Activated CD4-positive, CD25-positive, alpha-beta regulatory T cell treated with anti-CD3 and anti-CD28 coated beads, Interleukin-2, amount 50 U/mL, for 16 hours (primary cell): ENCODE measurements at places on chromosomes 12 and 14.
A peak's percentile ranks its signal among the peaks of the same experiment; 100 is the strongest.

- no peak for DNase-seq
Measured at GRCh38 chr12:105748806-105749600, 389.8 kb downstream of the NUAK1 start.

DNA sequence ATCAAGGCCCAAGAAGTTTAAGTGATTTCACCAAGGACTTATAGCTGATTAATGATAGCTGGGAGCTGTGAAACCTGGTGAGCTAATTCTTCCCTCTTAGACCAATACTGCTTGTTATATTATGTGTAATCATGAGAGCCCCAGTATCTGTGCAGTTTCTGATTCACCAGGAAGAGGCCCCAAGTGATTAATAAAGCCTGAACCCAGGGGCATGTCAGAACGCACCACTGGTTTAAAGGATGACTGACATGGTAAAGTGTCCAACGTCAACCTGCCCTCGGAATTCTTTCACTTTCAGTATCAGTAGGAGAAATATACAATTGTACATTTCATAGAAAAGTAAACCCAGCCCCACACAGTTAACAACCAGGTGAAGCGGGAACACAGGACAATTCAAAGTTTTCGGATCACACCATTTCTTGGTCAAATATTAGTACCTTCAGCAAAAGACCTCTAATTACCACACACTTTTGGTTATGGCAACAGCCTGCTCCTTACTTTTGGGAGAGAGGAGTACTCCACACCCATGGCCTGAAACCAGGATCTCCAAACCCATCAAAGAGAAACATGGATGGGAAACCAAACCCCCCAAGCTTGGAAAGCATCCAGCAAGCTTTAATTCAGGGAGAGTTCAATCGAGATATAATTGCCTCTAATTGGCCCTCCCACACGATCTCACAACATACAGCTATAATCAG is 28.5 kb downstream of the TMCC3 start:
- DNase-seq = peak; percentile 6

- no peak for DNase-seq
Measured at GRCh38 chr12:96101806-96102205, 66.4 kb upstream of the LTA4H start.

- no peak for DNase-seq
Measured at GRCh38 chr12:124518051-124518932, 49.1 kb downstream of the NCOR2 start.

DNA sequence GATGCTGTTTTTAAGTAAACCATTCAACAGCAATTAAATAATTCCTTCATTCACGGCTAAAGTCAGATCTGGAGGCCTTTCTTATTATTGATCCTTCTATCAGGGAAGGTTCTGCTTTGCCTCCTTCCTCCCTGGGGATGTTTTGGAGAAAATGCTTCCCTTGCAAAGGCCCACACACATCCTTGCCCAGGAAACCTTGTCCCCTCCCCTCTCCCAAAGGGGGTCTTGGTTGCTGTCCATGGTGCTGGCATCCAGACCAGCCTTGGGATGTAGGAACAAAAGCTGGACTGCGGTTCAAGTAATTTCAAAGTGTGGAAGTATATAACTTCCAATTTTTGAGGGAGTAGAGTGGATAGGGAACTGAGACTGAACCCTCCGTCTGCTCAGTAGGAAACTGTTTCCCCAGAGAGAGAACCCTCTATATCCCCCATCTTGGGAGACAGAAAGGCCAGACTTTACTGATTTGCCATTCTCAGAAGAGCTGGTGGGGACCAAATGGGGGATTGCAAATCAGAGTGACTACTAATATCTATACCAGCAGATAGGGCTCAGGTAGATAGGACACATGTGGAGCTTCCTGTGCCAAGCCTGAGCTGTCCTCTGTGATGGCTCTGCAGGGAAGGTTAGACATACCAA is 5.6 kb downstream of the MARCHF9 start:
- DNase-seq = no peak

DNA sequence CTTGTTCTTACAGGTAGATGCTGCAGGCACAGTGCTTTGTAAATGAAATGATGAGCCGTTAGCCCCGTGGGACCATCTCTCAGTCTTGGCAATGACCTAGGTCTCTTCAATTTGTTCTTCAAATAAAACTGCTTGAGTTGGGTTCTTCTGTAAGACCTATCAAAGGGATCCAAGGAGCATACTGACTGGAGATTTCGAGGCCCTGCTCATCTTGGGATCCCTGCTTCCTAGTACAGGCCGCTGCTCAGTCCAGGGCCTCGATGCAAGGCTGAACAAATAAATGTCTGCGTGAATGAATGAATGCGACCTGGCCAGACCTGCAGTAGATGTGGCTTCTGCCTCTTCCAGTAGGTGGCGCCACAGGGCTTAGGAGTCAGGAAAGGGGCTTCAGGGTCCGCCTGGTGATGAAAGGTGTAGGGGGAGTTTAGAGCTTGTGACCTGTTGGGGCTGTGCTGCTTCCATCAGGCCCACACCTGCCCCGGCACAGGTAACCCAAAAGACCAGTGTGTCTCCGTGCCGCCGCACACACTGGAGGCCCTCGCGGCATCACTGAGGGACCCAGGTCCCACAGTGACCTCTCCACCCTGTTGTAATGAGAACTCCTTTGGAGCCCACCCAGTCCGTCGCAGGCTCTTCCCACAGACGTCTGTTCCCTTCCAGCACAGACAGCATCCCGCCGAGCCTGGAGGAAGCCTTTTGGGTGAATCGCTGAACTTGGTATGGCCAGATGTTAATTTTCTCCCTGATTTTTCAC is 4.4 kb downstream of the CACNA1C start:
- no peak for DNase-seq

- no peak for DNase-seq
Measured at GRCh38 chr12:103855896-103856657, 15.0 kb upstream of the NT5DC3 start.

- DNase-seq = no peak
Measured at GRCh38 chr12:93805736-93806141, 128.6 kb downstream of the CRADD start.

DNA sequence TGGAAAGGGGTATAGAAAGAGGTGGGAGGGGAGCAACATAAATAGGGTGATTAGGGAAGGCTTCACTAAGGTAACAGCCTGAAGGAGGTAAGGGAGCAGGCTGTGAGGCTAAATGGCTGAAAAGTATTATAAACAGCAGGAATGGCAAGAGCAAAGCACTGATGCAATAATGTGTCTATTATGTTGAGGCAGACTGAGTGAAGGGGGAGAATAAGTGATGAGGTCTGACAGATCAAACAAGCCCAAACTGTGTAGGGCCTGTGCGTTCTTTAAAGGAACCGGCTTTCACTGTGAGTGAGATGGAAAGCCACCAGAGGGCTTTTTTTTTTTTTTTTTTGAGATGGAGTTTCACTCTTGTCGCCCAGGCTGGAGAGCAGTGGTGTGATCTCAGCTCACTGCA is 6.7 kb upstream of the VCPKMT start:
- DNase-seq = no peak

DNA sequence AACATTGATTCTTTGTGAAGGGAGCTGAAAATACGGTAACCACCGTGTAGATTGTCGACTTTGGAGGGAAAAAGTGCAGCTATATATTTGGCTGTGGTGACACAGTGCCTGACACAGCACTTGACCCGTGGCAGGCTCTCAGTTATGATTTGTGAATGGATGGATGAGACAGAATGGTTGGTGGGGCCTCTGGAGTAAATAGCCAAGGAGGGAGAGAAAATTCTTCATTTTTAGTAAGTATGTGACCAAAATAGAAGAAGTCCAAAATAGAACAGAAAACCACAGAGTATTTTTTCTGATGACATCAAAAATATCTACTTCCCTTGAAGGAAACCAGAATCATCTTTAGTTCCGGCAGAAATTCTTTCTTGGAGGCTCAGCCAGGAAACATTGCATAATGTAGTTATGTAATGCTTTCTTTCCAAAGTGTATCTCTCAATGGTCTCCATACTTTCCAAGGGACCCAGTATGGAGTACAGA is 82.0 kb upstream of the WSCD2 start:
- no peak for DNase-seq

DNA sequence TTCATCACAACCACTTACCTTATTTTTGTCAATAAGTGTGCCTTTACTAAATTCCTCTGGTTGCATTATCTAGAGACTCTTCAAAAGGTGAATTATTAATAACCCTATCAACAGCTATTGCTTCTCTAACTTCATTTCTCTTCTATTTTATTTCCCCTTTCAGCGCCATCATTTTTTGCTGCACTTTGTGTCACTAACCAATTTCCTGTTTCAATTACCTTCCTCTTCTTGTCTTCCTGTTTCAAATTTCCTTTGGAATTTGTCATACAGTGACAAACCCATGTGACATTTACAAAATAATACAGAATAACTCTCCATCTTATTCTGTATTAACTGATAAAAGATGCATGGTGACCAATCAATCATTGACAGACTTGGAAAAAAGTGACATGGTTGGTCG is 12.2 kb upstream of the CLEC2A start:
- no peak for DNase-seq

GRCh38 chr12:89622115-89622514 is 86.5 kb downstream of the ATP2B1 start:
- DNase-seq = no peak

GRCh38 chr14:95497561-95498011 is 18.9 kb downstream of the SYNE3 start:
- DNase-seq = no peak
